Fibroblast of mammary gland (primary cell): ENCODE measurements at places on chromosomes 1 and 21.

- peak; percentile 49 for DNase-seq
These were observed 594.7 kb upstream of the CAMK1G start for GRCh38 chr1:208988811-208989222.

DNA sequence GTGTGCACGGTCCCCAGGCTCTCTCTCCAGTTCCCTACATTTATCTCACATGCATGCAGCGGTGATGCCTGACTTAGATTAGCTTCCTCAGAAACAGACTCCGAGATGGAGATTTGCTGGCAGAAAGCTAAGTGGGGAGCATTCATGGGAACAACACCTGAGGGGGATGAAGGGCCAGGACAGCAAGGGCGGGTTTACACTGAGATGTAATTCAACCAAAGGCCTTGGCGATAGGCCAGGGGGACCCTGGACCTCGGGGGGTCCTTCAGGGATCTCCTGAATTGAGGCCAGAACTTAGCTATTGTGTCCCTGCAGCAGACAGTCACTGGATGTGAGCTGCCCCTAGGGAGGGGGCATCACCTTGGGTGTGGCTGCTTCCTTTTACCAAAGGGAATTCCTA lies 246.1 kb upstream of the CSF3R start:
- DNase-seq, result no peak

DNA sequence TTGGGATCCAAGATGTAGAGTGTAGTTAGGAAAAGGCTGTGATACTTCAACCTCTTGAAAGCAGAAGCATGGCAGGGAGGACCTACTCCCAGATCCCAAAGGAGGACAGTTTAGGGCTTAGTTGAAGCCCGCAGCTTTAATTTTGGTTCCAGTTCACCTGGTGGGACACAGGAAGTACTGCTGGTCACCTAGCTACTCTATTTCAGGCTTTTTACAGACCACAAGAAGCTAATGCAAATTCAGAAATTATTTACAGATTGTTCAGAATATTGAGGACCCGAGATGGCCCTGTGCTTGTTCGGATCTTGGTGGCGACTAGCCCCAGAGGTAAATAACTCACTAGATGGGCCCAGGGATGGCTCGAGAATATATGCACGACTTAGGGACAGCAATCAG lies 6.4 kb upstream of the SMCP start:
- DNase-seq, result no peak

DNA sequence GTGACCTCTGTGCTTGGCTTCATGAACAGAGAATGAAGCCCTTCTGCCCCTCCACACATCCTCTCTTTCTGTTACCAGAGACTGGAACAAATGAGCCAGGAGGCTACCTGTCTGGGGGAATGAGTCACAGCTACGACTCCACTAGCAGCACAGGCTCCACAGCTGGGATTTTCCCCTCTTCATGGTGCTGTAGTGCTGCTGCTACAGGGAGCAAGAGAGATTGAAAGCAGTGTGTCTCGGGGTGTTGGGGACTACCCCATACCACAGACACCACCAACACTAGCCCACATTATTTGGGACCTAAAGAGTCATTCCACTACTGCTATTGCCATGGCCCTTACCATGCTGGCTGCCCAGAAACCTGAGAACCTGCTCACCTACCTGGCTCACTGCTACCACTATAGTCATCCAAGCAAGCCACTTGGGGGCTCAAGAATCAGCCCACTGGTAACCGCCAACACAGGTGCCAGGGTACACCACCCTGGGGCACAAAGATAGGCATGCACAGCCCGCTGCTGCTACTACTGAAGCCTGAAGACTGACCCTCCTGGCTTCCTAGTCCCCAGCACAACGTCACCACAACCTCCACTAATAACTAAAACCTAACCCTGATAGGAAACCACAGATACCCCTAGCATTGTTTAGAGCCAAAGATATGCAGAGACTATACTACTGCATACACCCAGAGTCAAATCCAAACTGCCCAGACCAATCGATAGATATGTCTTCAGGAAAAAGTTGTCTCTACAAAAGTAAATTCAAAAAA lies 17.7 kb downstream of the CD1E start:
- no peak for DNase-seq

DNA sequence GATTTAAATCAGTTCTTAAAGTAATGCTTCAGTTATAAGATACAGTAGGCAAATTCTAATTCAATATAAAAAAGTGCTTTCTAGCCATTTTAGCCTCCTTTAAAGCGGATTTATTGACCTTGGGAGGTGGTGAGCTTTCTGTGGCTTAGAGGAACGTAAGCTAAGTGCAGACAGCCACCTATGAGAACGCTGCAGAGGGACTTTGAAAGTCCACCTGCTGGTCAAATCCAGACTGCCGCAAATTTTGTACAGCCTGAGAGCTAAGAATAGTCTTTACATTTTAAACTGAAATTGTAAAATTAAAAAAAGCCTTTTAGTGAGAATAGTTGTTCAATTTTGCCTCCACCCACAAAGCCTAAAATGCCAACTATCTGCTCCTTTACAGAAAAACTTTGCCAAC lies 67.0 kb upstream of the SSX2IP start:
- DNase-seq, result no peak

GRCh38 chr1:98546319-98546718 lies 115.2 kb upstream of the SNX7 start:
- DNase-seq, result no peak
